Psoas muscle (tissue), 8 donors: ENCODE measurements at places on chromosomes 2 and 18. TPM values are rescaled to one million over a fixed set of nuclear protein-coding genes. Genes with fewer than 3 reads are reported as not detected.

The HTRA2 gene
- 41.8 TPM for polyA plus RNA-seq

The POLR1A gene
- polyA plus RNA-seq, result 6.1 TPM

DNA sequence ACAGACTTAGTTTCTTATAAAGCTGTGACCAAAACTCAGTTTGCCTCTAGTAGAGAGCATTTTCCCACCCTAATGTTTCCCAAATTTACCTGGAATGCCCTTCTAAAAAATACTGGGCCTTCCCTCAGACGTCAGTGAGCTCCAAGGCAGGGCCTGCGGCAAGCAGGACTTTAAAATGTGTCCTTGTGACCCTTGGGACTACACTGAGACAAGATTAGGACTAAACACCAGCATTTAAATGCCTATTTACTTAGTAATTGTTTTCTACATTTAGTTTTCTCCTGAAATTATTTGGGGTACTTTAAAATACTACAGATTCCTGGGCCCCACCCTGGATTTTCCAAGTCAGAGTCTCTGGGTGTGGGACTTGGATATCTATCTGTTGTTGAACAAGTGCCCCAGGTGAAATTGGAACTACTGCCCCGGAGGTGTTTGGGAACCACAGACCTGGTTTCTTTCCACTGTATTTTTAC lies 14.3 kb downstream of the GATA6 start:
- DNase-seq, result no peak

GRCh38 chr2:138298120-138298814 lies 203.3 kb upstream of the SPOPL start:
- DNase-seq, result no peak

The ASNSD1 gene
- 148 TPM for polyA plus RNA-seq

The MATN3 gene
- 0.25 TPM for polyA plus RNA-seq
